PC-9 (cell line): ENCODE measurements at places on chromosomes 2 and 18.

DNA sequence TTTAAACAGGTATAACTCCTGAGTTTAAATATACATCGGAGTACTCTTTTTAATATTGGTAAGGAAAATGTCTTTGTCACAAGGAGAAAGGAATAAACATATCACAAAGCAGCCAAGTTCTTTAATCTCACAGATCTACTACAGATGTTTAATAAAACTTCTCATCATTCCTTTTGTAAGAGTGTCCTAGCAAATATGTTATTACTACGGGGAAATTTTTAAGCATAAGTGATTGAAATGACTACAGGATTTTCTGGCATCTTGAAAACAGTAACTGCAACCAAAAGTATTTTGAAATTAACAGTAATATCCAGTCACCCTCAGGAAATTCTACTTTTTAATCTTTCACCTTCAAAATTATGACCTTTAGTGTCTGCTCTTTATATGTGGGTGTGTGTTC lies 403.1 kb downstream of the IRS1 start:
- no peak for DNase-seq

DNA sequence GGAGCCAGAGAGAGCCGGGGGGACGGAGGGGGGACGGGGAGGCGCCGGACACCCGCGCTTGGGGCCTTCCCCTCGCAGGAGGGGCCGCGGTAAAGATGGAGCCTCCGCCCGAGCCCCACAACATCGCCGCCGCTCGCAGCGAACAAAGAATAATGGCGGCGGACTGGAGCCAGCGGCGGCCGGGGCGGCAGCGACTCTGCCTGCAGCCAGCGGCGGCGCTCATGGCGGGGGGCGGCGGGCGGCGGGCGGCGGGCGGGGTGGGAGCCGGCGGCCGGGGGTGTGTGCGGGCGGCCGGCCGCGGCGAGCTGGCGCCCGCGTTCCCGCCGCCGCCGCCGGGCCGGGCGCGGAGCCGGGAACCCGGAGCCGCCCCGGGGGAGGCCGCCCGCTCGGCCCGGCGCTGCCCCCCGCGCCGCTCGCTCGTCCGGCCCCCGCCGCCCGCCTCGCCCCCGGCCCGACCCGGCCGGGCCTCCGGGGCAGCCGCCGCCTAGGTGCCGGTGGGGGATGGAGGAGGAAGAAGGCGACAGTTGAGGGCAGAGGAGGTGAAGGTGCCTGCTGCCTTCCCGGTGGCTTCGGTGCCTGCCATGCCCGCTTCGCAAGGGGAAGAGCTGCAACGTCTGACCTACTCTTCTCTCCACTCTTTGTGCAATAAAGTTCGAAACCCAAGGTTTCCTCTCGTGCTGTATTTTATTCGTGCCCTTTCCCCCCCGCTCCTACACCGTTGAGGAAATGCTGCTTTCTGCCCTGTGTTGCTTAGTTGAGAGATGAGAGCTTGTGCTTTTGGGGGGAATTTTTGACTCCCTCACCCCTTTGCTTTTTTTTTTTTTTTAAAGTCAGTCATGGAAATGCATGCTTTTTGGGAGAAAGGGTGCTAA lies 634 bp downstream of the CREB1 start:
- DNase-seq, result no peak

- no peak for DNase-seq
Observed at GRCh38 chr18:11818486-11819203, 32.6 kb upstream of the CHMP1B start.

GRCh38 chr2:105889046-105889445 lies 144.3 kb downstream of the NCK2 start:
- DNase-seq, result no peak

GRCh38 chr2:126658319-126658904 lies 2.5 kb downstream of the GYPC start:
- DNase-seq, result no peak

GRCh38 chr2:71690876-71691475 lies 237.6 kb downstream of the DYSF start:
- no peak for DNase-seq

DNA sequence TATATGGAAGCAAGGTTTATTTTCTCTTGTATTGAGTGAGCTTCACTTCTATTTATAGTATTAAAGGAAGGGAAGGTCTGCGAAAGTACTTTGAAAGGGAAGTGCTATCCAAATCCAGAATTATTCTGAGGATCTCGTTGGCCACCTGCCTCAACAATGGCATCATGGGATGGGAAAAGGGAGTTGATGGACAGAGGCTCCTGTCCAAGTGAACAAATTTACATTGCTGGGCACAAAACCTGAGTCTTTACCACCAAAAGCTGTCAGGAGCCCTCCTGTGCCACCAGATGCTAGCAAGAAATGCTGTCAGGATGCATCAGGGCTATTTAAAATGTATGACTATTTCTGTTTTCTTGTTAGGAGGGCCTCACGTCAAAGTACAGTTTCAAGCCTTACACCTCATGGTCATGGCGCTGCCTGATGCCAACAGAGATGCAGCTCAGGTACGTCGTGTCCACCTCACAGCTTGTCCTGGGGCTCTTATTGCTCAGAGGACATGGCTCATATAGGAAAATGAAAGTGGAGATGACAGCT lies 157.3 kb downstream of the ARHGAP28 start:
- DNase-seq, result no peak

- no peak for DNase-seq
Observed at GRCh38 chr2:172924097-172924660, 151.5 kb upstream of the MAP3K20 start.

GRCh38 chr2:173458991-173459780 lies 104.5 kb downstream of the CDCA7 start:
- no peak for DNase-seq

- DNase-seq, result no peak
Observed at GRCh38 chr18:59681521-59682004, 15.7 kb downstream of the CCBE1 start.

DNA sequence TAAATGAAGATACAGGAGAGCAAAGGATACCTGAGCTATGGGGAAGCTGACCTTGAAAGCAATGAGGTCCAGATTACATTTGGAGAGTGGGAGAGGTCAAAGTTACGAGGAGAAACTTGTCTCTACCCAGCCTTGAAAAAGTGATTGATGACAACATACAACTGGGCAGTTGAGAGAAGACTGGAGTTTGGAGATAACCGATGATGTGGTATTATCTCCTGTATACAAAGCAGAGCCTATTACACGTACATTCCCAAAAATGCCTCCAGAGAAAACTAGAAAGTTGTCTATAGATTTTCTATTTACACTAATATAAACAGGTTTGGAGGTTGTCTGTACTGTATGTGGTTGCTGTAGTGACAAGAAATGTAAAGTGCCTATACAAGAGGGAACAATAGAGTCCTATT lies 28.3 kb downstream of the ARL5A start:
- DNase-seq, result no peak

DNA sequence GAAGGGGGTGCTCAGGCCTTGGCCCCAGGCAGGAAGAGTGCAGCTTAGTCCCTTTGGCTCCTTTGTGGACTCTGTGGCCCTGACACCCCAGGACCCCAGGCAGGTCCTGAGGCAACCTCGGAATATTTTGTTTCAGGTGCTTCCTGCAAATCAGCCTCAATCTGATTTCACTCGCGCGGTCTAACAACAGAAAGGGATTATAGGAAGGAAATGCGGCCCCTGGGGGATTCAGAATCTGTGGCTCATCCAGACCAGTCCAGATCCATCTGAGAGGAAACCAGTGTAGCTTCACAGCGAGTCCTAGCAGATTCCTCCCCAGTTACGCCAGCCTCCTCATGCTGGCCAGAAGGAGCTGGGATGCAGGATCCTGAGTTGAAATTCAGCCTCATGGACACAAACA lies 59.5 kb upstream of the YWHAQ start:
- DNase-seq, result no peak

- no peak for DNase-seq
Observed at GRCh38 chr2:79082987-79083386, 4.8 kb downstream of the REG1B start.

- no peak for DNase-seq
Observed at GRCh38 chr18:67510831-67511230, 5.7 kb downstream of the DSEL start.

DNA sequence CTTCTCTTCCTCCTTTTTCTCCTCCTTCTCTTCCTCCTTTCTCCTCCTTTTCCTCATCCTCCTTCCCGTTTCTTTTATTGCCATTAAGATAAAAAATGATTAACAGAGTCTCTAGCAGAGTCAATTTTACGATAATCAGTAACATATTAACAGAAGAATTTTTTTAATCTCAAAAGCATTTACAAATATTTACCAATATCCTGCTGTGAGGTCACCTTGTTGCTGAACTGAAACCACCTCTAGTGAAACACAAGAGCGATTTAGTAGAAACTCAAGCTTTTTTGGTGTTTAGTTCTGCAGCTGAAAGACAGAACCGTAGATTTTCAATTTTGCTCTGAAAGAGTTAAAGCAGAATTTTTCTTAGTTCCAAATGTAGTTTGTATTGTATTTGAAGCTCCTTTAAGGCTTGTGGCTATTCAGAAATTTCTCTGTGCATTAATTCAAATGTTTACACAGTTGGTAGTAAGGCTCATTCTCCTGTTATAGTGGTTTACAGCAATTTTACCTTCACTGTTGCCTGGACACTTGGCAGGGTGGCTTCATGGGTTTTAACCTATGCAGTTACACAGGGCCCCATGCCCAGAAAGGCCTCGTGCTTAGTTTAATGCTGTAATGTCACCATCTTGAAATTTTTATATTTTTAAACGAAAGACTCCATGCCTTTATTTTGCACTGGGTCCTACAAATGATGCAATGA lies 1106.6 kb upstream of the FAM98A start:
- DNase-seq, result no peak
